ENCODE measurements at places on chromosomes 1 and 21.

DNA sequence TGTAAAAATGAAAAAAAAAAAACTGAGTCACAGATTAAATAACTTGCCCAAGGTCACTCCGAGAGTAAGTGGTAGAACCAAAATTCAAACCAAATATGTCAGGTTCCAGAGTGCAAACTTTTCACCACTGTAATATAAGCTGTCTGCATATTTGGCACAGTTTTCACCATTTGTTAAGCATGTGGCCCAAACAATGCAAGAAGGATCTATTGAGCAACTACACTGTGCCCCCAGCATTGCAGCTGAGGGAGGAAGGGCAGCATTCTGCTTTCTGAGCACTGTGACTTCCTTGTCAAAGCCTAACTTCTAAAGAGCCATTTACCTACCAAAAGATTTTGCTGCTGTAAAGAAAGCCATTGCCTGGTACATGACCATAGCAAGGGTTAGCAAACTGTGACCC is 133.4 kb downstream of the SYT2 start:
- H3K27ac ChIP-seq = peak overlapping the region; percentile 100
- DNase-seq = peak; percentile 83

DNA sequence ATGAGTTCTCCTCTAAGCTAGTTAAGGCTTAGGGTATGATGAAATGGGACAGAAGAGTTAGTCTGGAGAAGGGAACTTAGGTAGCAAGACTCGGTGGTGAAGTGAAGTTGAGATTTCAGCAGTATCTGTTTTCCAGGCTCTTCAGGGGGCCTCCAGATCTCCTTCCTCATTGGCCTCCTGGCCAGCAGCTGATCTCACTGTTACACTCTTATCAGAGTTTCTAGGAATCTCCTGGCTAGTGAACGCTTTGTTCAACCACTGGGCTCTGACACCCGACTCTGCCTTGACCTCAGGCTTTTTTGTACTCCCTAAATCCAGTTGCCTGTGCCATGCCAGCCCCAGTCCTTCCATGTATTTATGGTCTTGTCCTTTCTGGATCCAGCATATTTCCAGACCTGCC is 311.0 kb downstream of the ASTN1 start:
- H3K36me3 ChIP-seq = no peaks in the 10 kb centered on the region
- H3K4me3 ChIP-seq = no peak overlapping the region
- no peak for DNase-seq
- no peak overlapping the region for H3K27ac ChIP-seq

GRCh38 chr1:54323921-54324250 is 82.3 kb downstream of the SSBP3 start:
- H3K36me3 ChIP-seq = peaks cover 4% of the 10 kb centered on the region
- no peaks in the 10 kb centered on the region for H3K27me3 ChIP-seq
- H3K27ac ChIP-seq = peak overlapping the region; percentile 56
- H3K4me3 ChIP-seq = no peak overlapping the region
- peaks cover 44% of the 10 kb centered on the region for H3K4me1 ChIP-seq
- DNase-seq = no peak

GRCh38 chr1:65309304-65310077 is at the start of gene DNAJC6:
TSS of gene DNAJC6 (plus strand) at chr1:65309543. CDS start at chr1:65309746, 203 bp downstream.
- peak; percentile 42 for DNase-seq
- H3K27ac ChIP-seq = no peak within 1 kb of the TSS
- H3K4me1 ChIP-seq = no peaks in the 10 kb centered on the region
- H3K27me3 ChIP-seq = peaks cover 7% of the 10 kb centered on the region

DNA sequence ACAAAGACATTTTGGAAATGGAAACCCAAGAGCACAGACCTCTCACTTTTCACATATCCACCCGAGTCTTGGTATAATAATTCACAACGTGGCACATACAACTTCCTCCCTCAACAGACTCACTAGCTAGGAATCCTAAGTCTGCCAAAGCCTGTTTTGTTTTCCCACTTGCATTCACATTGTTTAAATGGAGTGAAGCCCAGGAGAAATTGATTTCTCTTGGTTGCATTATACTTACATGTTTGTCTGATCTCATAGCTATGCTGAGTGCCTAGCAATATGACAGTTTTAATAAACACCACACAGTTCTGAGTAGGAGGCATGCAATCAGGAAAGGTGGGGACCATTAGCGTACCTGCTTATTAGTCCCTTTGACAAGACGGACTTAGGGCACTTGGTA is 348.6 kb upstream of the ADGRL4 start:
- H3K36me3 ChIP-seq = no peaks in the 10 kb centered on the region
- H3K27ac ChIP-seq = no peak overlapping the region
- DNase-seq = peak; percentile 68

- no peaks in the 10 kb centered on the region for H3K27me3 ChIP-seq
- H3K4me1 ChIP-seq = peaks cover 2% of the 10 kb centered on the region
- no peak overlapping the region for H3K4me3 ChIP-seq
- H3K27ac ChIP-seq = no peak overlapping the region
- no peaks in the 10 kb centered on the region for H3K36me3 ChIP-seq
These were observed 338.7 kb downstream of the SIPA1L2 start for GRCh38 chr1:232291261-232291660.

GRCh38 chr1:178532392-178532791 is 19.5 kb downstream of the TEX35 start:
- peak; percentile 78 for DNase-seq
- H3K4me3 ChIP-seq = no peak overlapping the region
- no peak overlapping the region for H3K27ac ChIP-seq
- H3K36me3 ChIP-seq = no peaks in the 10 kb centered on the region
- H3K4me1 ChIP-seq = peaks cover 19% of the 10 kb centered on the region
- no peaks in the 10 kb centered on the region for H3K27me3 ChIP-seq

DNA sequence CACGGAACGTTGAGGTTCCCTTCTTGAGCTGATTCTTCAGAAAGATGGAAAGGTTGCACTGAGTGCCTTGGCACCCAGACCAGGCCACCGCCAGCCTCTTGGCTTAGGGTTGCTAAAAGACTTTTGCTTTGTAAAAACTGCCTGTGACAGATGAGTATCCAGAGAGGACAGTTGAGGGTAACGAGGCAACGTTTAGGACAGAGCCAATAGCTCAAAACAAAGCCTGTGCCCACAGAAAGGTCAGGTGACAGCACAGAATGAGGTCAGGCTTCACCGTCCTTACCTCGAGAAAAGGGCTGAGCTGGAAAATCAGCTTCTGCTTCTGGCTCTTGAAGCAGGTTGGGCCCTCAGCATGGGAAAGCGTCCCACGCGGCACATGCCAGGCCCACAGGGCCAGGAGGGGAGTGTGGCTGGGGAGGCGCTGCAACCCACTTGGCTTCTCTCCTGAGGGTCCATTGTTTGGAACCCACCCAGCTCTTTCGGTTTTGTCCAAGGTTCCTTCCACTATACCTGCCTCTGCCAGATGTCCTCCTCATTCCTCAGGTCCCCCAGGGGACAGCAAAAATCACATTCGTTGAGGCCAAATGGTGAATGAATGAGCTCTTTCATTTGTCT is 55.5 kb downstream of the SCCPDH start:
- H3K27me3 ChIP-seq = no peaks in the 10 kb centered on the region
- no peak overlapping the region for H3K4me3 ChIP-seq
- no peak for DNase-seq
- H3K4me1 ChIP-seq = peaks cover 5% of the 10 kb centered on the region

DNA sequence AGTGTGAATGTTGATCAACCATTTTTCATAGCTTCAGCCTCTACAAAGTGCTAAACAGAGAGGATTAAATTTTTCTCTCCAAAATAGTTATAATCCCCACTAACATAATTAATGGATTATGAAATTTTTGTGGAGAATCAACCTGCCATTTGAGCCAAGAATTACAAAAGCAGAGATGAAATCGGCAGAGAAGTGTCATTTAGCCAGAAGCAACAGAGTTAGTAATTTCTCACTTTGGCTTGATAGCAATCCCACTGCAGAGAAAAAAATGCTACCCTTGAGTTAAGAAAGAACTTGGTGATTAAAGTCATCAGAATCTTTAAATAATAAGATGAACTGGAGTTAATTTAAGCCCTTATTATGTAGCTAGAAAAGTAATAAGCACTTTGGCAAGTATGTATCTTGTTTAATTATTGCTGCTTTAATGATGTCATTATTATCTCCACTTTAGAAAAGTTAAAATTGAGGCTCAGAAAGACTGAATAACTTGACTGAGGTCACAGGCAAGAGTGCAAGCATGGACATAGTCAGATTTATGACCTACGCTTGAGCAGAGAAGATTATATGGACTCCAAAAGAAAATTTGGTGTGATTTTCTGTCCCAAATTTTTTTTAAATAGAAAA is 37.3 kb downstream of the RGS4 start:
- no peaks in the 10 kb centered on the region for H3K27me3 ChIP-seq
- no peak overlapping the region for H3K4me3 ChIP-seq
- no peak for DNase-seq
- no peak overlapping the region for H3K27ac ChIP-seq

DNA sequence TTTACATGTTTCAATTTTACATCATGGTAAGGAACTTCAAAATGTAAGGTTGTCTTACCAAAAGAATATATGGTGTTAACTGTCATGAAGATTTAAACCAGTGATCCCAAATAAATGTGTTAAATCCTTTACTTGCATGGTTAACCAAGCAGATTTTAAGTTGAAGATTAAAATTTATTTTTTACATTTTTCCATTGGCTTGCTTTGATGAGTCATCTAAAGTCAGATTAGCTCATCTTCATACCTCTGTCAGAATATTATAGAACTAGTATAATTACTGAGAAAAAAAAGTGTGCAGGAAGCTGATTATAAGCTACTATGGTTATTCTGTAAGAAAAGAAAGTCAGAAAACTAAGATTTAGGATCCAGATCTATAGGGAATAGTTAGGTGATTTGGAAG is 95.3 kb upstream of the DPH5 start:
- no peak overlapping the region for H3K27ac ChIP-seq
- no peaks in the 10 kb centered on the region for H3K36me3 ChIP-seq
- no peak overlapping the region for H3K4me3 ChIP-seq
- H3K4me1 ChIP-seq = no peaks in the 10 kb centered on the region
- peak; percentile 16 for DNase-seq
- H3K27me3 ChIP-seq = no peaks in the 10 kb centered on the region

DNA sequence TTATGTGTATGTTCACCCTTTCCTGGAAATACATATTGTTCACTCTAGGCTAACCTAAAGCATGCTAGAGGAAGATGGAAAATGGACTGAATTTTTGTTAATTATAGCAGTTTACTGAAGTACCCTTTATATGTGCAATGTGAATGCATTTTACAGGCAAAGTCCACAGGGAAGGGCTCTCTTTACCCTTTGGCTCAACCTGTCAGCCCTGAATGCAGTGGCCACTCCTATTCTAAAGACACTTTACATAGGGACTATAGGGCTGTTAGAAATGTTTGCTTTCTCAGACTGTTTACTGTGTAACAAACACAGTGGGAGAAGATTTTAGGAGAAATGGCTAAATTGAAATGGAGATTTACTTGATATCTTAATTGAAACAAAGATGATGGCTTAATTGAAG is 78.5 kb downstream of the BRINP2 start:
- no peaks in the 10 kb centered on the region for H3K27me3 ChIP-seq
- no peak overlapping the region for H3K27ac ChIP-seq
- H3K4me3 ChIP-seq = no peak overlapping the region
- no peak for DNase-seq
- no peaks in the 10 kb centered on the region for H3K4me1 ChIP-seq
- no peaks in the 10 kb centered on the region for H3K36me3 ChIP-seq

Measured in IMR-90 (cell line).